Putamen (tissue), 1 donor: ENCODE measurements at places on chromosomes 4 and X.

- DNase-seq: no peak
Observed at GRCh38 chr4:146975527-146975926, 29.9 kb upstream of the TTC29 start.

GRCh38 chr4:153246446-153247115, 42.3 kb downstream of the TRIM2 start:
- DNase-seq: no peak

GRCh38 chr4:102585329-102585728, 84.2 kb downstream of the NFKB1 start:
- no peak for DNase-seq

DNA sequence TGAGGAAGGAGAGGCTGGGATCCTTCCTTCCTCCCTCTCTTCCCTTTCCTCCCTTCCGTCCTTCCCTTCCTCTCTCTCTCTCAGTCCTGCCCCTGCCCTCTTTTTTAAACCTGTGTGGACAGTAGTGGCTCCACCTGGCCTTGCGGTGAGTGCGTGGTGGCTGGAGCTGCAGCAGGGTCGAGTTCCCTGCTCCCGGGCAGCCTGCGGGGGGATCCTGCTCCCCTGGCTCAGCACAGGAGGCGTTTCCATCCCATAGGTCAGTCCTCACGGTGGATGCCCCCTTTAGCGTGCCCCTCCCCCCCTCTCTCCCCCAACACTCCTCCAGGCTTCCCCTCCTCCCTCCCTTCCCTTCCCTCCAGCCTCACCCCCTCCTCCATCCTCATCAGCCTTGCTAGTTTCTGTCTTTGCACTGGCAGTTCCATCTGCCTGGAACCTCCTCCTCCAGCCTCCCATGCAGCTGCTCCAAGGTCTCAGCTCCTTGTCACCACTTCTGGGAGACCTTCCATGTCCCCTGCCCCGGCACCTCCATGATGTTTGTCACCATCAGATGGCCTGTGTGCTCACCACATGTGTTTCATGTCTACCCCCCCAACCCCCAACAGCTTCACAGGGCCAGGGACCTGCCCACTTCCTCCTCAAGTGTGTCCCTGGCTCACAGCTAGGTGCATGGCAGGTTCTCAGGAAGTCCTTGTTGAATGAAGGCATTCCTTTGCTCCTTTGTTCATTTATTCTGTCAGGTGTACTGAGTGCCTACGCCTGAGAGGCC, 68.4 kb downstream of the PSAPL1 start:
- DNase-seq: no peak

GRCh38 chr4:38082424-38083385, 122.5 kb downstream of the PTTG2 start:
- DNase-seq: no peak

DNA sequence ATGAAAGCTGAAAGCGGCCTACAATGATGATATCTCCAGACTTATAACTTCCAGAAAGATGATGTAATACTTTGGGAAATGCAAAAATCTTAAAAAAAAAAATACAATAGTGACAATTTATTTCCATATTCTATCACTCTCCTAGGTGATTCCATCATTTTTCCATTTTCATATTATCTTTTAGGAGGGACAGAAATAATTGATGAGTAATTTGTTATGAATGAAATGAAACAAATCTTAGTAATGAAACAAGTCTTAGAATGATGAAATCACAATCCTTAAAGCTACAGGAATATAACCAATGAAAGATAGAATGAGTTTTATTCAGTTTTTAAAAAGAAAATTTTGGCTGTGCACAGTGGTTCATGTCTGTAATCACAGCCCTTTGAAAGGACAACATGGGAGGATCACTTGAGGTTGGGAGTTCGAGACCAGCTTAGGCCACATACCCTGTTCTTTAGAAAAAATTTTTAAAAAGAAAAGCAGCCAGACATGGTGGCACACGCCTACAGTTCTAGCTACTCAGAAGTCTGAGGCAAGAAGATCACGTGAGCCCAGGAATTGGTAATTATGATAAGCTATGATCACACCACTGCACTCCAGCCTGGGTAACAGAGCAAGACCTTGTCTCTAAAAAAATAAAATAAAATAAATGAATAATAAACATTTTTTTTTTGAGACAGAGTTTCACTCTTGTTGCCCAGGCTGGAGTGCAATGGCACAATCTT, 21.7 kb downstream of the CLOCK start:
- no peak for DNase-seq

GRCh38 chr4:185471235-185472102, at the start of gene CCDC110:
TSS of gene CCDC110 (minus strand) at chr4:185471733. CDS start at chr4:185471683, 50 bp downstream.
- peak; percentile 98 for DNase-seq

- no peak for DNase-seq
Observed at GRCh38 chrX:108216919-108217571, 125.5 kb downstream of the ATG4A start.

DNA sequence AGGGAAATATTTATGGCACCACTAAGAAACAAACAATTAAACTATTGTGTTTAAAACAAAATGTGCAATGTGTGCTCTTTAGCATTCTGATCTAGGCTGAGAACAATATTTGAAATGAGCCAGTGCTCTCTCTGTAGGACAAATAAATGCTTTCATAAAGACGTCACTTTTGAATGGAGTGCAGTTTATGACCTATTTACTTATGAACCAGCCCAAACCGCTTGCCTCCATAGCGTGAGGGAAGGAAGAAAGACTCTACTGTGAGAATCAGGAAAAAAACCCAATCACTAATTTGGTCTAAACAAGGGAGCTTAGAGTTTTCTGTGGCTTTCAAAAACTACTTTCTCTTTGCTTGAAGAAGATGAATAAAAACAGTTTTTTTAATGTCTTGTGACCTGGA, 39.4 kb downstream of the SAT1 start:
- peak; percentile 59 for DNase-seq

DNA sequence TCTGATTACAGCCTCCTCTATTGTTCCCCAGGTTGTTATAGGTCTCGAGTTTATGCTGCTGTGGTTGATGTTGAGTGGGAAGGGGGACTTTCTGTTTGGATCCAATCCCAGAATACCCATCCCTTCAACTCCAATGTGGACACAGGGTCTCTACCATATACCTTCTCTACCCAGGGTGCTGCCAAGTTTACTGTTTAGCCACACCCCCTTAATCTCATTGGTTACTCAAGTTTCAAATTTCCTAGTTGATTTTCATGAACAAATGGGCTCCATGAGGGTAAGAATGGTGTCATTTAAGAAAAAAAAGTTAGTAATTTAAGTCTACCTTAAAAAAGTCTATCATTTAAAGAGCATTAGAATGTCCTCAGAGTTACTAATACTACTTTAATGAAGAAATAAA, 3.6 kb upstream of the SPP1 start:
- DNase-seq: no peak

DNA sequence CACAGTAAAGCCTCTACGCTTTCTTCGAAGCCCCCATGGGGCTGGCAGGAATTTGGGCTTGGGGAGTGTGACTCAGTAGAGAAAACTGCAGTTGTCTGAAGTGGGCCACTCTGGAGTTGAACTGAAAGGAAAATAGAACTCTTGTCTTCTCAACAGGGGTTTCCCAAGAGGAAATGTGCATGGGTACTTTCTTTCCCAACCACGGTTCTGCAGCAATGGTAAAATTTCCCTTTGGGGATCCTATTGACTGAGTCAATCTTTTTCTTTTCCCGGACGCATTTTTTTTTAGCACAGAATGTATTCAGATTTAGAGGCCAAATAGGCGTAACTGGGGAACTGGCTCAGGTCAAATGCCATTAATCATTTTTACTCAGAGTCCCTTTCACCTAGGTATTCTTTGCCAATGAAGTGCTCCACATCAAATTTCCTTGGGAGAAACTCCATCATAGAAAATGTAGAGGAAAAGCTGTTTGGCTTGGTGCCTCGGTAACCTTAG, 269.3 kb downstream of the STIM2 start:
- no peak for DNase-seq

- peak; percentile 33 for DNase-seq
Observed at GRCh38 chr4:7964890-7965662, 25.4 kb upstream of the AFAP1 start.

DNA sequence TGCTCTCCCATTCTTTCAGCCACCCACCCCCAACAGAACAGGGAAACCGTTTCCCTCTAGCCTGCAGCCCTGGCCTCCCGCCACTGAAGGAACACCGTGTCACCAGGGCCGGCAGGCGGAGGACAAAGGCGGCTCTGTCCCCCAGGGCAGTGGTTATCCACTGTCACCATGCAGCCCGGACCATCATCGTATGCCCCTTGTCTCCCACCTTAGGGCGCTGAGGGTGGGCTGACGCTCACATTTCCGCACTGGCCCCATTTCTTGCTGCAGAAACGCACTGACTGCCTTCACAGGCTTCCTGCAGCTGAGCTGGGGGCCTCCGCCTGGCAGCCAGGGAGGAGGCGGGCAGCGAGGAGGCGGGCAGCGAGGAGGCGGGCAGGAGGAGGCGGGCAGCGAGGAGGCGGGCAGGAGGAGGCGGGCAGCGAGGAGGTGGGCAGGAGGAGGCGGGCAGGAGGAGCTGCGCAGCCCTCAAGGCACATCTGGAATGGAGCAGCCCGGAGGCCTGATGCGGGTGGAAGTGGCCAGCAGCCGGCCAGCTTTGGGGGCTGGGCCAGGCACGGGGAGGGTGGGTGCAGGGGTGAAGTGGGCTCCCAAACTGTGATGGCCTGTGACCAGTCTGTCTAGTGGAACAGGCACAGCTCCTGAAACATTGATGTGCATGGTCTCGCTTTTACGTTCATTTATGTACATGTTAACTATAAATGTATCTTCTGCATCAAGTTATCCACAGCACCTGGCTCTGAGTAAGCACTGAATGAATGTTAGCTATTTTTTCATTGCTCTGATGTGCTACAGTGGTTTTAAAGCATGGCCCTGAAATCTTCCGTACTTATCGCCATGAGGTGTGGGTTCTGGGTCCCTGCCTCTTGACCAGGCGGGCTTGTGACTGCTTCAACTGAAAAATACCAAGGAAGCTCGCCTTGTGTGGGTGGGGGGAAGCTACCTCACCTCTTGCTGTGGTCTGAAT, 20.6 kb upstream of the KIAA0232 start:
- DNase-seq: no peak

DNA sequence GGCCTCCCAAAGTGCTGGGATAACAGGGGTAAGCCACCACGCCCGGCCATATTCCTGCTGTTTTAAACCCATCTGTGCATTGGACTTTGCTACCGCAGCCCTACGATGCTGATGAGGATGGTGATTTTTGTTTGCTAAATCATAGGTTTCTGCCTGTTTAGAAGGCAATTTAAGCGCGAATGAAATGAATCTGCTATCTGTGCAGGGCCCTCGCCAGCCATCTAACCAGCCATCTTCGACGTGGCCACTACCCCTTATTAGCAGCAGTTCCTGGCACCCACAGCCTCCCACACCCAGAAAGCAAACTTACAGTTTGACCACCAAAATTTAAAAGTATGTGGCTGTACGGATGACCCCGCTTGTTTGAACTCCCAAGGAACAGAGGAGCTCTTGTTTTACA, 178.5 kb downstream of the SHOX start:
- no peak for DNase-seq
